ENCODE measurements at places on chromosomes 5 and 9. TPM values are rescaled to one million over a fixed set of nuclear protein-coding genes. Genes with fewer than 3 reads are reported as not detected.

GABRB2 gene
- 1.7 TPM for polyA plus RNA-seq

- no peak for DNase-seq
- H3K4me1 ChIP-seq = peaks cover 57% of the 10 kb centered on the region
- no peaks in the 10 kb centered on the region for H3K27me3 ChIP-seq
- H3K36me3 ChIP-seq = no peaks in the 10 kb centered on the region
Observed at GRCh38 chr5:80189201-80189600, 66.6 kb downstream of the SERINC5 start.

DNA sequence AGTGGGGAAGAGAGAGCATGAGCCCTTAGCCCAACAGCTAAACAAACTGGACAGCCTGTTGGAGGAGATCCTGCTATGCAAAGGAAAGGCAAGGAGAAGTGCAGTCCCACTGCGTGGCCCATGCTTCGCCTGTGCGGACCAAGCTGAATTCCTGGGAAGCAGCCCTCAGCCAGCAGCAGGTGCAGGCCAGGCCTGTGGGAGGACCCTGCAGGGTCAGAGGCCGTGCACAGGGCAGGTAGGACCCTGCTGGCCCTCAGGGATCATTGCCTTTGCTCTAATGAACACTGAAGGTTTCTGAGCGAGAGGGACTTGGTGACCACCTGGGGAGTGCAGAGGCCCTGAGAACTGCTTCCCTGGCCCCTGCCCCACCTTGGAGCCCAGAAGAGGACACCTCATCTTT, 6.0 kb upstream of the SLC6A19 start:
- DNase-seq = peak; percentile 6
- H3K27me3 ChIP-seq = peaks cover 35% of the 10 kb centered on the region
- no peaks in the 10 kb centered on the region for H3K4me1 ChIP-seq
- no peak overlapping the region for H3K27ac ChIP-seq
- no peak overlapping the region for H3K4me3 ChIP-seq
- no peaks in the 10 kb centered on the region for H3K36me3 ChIP-seq

GRCh38 chr9:115495052-115495635, 377.2 kb upstream of the TNC start:
- DNase-seq = no peak
- no peak overlapping the region for H3K27ac ChIP-seq
- H3K36me3 ChIP-seq = no peaks in the 10 kb centered on the region

DNA sequence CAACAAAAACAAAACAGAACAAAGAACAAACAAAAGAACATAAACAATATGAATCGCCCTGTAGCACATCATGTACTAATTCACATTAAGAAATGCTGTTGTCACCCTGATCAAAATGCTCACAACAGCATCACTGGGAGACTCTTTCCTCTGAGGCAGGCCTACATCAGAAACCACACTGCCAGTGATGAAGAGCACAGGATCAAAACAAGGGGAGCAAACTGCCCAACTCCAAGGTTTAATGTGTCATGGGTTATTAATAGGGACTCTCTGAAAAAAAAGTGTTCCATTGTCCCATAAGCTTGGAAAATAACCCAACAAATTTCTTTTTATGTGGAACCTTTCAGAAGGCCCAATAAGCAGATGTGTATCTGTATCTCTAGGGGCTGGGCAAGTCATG, 74.2 kb downstream of the PTPN3 start:
- no peaks in the 10 kb centered on the region for H3K27me3 ChIP-seq
- no peak overlapping the region for H3K4me3 ChIP-seq
- DNase-seq = no peak

DNA sequence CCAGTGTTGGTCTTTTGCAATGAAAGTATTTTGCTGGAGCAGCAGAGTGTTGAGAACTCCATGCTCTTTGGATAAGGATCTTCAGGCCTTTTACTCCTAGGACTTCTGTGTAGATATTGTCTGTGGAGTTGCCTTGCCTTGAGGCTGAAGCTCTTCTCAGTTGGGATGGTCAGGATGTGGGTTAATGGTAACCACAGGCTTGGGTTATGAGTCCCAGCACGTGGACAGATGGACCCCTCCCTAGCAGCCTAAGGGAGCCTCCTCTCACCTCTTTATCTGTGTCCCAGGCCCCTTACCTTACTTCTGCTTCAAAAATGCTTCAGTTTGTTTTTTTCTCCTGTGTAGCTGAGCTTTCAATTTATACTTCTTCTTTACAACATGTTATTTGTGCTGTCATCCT, 109.9 kb downstream of the MEGF10 start:
- no peak for DNase-seq
- no peak overlapping the region for H3K4me3 ChIP-seq
- H3K36me3 ChIP-seq = no peaks in the 10 kb centered on the region
- no peaks in the 10 kb centered on the region for H3K4me1 ChIP-seq

DNA sequence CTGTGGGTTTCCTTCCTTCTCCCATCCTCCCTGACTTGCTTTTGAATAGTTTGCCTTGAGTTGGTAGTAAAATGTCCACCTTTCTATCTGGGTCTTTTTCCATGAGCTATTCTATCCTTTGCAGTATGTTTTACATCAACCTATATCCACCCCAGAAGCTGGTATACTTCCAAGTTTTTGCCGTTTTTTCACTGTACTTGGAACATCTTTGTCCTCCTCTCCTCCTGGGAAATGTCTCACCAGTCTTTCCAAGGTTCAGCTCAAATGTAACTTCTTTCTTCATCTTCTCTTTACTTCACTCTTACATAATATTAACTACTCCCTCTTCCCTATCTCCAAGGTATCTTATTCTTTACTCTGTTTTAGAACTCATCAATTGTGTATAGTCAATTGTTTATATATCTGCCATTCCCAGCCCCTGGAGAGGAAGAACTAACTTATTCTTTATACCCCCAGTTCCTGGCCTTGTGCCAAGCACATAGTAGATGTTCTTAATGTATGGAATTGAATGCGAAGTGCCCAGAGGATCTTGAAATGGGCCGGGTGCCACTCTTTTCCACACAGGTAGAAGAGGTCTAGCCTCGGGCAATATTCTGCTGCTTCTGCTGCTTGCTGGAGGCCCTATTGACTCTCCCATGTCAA, 34.9 kb upstream of the SLC1A3 start:
- H3K4me3 ChIP-seq = no peak overlapping the region
- H3K4me1 ChIP-seq = no peaks in the 10 kb centered on the region
- no peaks in the 10 kb centered on the region for H3K36me3 ChIP-seq
- H3K27me3 ChIP-seq = no peaks in the 10 kb centered on the region
- DNase-seq = no peak
- no peak overlapping the region for H3K27ac ChIP-seq

GRCh38 chr9:127033061-127033460, 89.4 kb downstream of the ANGPTL2 start:
- no peaks in the 10 kb centered on the region for H3K27me3 ChIP-seq
- H3K4me3 ChIP-seq = no peak overlapping the region
- no peak for DNase-seq
- no peaks in the 10 kb centered on the region for H3K36me3 ChIP-seq
- no peaks in the 10 kb centered on the region for H3K4me1 ChIP-seq

DNA sequence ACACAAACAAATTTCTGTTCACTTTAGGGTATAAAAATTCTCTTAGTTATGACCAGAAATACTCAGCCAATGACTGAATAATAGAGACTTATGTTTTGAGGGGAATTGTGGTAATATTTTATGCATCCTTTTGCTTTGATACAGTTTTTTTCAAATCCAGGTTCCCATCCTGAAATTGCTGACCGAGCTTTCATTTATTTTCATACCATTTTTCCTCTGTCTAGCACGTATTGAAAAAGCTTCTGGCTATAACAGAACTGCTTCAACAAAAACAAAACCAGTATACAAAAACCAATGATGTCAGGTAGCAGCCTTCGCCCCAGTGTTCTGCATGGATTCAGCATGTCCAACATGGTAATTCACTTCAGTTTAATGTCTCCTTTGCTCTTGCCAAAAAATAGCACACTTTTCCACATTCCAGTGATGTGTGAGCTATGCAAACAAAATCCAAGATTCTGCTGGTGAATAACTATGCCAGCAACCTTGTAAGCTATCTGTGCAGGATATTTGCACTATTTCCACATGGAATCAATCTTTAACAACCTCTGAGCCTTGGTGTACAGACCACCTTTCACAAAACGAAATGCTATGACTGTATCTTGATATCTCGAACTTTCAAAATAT, 22.0 kb downstream of the CCNH start:
- DNase-seq = no peak
- H3K4me1 ChIP-seq = no peaks in the 10 kb centered on the region
- H3K36me3 ChIP-seq = peaks cover 99% of the 10 kb centered on the region
- H3K27ac ChIP-seq = no peak overlapping the region
- H3K4me3 ChIP-seq = no peak overlapping the region
- no peaks in the 10 kb centered on the region for H3K27me3 ChIP-seq

FST gene
- polyA plus RNA-seq = 1.4 TPM

Measured in left lung (tissue), 14 donors.